ENCODE measurements at places on chromosomes 1 and 21.

- peak; percentile 49 for DNase-seq
Measured at GRCh38 chr1:50368179-50369007, 54.9 kb downstream of the DMRTA2 start.

- peak; percentile 49 for DNase-seq
Measured at GRCh38 chr1:177780096-177780700, 189.7 kb downstream of the SEC16B start.

DNA sequence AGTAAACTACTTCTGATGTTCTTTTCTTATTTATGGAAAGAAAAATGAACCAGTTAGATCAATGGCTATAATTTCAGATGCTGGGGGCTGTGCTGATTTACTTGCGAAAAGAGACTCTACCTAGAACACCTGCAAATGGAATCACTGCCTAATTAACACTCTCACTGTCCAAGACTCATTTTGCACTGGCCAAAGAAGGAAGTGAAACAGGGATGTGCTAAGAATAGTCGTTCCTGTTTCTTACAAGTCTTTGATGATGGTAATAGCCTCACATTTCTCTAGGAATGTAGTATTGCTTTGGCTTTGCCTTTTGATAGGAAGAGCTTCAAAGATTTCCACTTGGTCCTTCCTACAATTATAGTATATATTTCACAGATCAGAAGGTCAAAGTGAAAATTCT lies 12.7 kb upstream of the TSNAX start:
- no peak for DNase-seq

DNA sequence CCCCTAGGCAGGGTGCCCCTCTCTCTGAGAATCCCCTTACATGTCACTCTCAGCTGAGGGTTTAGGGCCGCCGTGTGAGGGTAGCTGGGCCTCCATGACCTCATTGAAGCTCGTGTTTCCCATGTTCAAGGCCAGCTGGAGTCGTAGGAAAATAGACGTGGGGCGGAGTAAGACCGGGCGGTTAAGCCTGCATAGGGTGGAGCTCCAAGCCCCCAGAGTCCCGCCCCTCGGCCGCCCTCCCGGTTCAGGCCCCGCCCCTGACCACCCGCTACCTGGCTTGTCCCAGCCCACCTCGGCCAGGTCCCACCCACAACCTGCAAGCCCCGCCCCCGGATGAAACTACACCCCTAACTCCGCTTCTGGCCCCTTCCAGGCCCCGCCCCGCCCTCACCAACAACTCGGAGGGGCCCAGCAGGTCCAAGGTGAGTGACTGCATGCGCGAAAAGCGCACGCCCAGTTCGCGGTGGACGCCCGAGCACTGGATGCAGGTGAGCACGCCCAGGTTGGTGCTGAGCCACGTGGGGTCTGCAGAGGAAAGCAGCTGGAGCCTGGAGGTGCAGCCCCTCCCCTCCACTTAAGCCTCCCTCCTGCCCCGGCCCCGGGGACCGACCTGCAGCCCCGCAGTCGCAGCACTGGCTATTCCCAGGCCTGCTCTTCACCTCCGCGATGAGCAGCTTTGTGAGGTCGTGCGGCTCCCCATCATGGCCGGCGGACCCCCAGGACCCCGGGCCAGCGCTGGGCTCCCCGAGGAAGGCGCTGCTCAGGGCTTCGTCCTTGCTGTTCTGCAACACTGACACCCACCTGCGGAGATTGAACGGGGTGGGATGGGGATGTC lies 12.2 kb upstream of the TCEA3 start:
- no peak for DNase-seq

- DNase-seq: no peak
Measured at GRCh38 chr1:56132520-56132919, 446.8 kb downstream of the PLPP3 start.

GRCh38 chr1:237042526-237042891 lies 525 bp downstream of the RYR2 start:
- DNase-seq: peak; percentile 26

- no peak for DNase-seq
Measured at GRCh38 chr21:34800797-34801518, 132.2 kb downstream of the CLIC6 start.

- DNase-seq: no peak
Measured at GRCh38 chr1:60051191-60051590, 22.4 kb downstream of the C1orf87 start.

DNA sequence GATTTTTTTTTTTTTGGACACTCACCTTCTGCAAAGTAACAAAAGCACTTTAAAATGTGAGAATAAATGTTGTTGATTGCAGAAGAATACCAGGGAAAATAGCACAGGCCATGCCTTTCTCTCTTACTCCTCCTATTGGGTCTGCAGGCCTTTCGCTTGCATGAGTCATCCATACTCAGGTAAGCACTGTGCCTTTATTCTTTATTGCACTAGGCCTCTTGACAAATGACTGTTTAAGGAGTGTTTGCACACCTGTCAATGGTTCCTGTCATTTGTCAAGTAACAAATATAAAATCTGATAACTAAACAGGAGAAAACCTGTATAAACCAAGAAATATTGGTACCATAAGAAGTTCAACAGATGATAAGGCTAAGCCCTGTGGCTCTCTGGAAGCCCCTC lies 106.5 kb downstream of the RGS7 start:
- peak; percentile 94 for DNase-seq

- no peak for DNase-seq
Measured at GRCh38 chr1:45568421-45568820, 15.4 kb upstream of the NASP start.

DNA sequence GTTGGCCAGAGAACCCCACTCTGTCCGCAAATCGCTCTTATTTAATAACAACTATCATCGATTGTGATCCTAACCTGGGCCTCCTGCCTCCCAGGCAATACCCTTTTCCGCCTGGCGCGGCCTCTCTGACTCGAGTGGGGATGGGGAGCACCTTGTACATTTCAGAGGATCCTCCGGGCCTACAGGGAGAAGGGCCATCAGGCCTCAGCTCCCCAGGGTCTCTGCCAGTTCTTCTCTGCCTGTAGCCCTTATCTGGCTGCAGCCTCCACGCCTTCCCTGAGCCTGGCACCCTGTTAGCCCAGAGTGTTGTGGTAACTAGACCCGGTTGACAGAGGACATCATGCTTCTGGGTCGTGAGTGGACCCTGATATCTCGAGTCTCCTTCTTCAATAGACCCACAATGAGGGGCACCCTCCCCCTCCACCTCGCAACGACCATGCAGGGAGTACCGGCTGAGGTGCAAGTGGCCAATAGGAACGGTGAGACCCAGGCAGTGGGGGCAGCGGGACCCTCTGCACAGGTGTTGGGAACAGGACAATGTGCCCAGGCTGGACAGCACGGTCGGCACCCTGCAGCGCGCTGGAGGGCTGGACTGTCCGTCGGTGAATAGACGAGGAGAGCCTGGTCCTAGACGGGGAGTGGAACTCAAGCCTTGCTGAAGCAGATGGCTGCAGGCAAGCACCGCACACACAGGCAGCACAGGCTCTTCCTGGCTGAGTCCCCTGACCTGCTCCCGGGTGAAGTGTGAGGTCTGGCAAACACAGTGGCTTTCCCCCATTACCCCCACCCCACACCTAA lies 7.1 kb upstream of the CRYBG2 start:
- DNase-seq: no peak

GRCh38 chr1:64917328-64917861 lies 49.0 kb downstream of the JAK1 start:
- DNase-seq: no peak

DNA sequence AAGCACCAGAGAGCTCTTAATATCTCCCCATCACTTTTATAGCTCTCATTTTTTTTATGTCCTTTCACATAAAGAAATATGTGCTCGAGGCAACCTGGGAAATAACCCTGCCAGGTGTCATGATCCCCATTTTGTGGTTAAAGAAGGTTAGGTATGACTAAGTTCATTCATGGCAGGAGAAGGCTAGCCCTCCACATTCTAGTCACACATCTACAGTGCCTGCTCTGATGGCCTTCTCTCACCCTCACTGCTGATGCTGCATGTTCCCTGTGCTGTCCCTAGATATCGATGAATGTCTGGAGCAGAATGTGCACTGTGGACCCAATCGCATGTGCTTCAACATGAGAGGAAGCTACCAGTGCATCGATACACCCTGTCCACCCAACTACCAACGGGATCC lies 187.5 kb downstream of the TPR start:
- no peak for DNase-seq

- no peak for DNase-seq
Measured at GRCh38 chr1:30805304-30806003, 47.9 kb upstream of the LAPTM5 start.

GRCh38 chr1:114178936-114179335 lies 25.3 kb upstream of the SYT6 start:
- DNase-seq: no peak

DNA sequence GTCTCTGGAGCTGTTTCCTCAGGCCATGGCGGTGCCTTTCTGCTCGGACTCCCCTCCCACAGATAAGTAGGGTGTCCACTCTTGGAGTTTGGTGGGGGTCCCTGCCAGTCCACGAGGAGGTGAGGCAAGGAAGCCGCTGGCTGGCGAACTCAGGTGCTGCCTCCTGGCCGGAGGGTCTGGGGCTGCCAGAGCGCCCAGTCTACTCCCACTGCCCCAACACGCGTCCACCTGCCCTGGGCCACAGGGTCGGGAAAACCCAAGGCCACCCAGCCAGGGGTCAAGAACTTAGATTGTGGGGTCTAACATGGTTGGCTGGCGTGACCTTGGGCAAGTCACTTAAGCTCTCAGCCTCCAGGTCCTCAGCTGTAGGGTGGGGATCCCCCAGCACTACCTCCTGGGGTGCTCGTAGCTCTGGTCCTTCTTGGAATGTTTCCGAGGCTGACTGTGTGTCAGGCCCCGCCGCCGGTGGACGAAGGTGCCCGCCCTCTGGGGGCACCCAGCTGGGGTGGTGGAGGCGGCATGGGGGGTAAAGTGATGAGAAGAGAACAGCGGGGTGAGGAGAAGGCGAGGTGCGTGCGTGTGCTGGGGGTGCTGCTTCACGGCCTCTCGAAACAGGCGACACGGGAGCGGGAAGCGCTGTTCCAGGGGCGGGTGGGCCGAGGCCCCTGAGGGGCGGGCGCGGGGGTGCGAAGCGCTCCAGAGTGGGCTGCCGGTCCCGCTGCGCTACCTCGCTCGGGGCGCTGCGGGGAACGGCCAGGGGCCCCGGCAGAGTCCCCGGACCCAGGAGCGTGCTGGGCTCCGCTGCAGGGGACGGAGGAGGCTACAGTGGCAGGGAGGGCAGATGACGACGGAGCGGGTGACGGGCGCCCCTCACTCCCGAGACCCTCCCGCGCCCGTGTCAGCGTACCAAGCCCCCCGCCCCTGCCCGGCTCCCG lies 1.2 kb downstream of the SH2D5 start:
- DNase-seq: no peak

DNA sequence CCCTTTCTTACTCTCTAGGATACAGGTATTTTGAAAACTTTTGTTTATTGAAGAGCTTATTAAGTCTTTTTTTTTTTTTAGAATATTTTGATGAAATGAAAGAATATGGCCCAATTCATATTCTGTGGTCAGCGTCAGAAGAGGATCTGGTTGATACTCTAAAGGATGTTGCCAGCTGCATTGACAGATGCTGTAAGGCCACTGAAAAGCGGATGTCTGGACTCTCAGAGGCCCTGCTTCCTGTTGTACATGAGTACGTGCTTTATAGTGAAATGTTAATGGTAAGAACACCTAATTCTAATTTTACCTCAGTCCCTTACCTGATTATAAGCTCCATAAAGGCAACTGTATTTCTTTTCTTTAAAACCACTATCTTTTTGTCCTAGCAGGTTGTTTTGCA lies 37.1 kb downstream of the SNX7 start:
- no peak for DNase-seq

GRCh38 chr1:227869851-227870305 lies 54.4 kb downstream of the PRSS38 start:
- no peak for DNase-seq

- DNase-seq: peak; percentile 35
Measured at GRCh38 chr1:110211496-110212168, 1.5 kb downstream of the KCNC4 start.

- no peak for DNase-seq
Measured at GRCh38 chr21:41615613-41616012, 107.7 kb upstream of the TMPRSS2 start.

- DNase-seq: no peak
Measured at GRCh38 chr1:210445485-210445884, 116.8 kb downstream of the HHAT start.

DNA sequence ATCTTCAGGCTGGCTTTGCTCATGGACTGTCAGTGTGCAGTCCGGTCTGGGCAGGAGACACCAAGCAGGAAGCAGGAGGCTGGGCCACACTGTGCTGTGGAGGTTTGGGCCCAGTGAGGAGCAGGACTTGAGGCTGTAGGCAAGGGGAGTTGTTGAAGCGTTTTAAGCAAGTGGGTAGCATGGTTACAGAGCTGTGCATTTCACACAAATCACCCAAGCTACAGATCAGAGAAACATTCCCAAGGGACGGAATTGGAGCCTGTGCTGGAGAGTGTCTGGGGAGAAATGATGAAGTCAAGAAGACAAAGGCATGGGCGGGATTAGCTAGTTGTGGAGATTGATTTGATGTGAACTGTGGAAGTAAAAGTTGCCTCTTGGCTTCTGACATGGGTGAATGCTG lies 60.9 kb downstream of the KIF21B start:
- DNase-seq: no peak

GRCh38 chr1:189616893-189617292 lies 860.8 kb downstream of the BRINP3 start:
- DNase-seq: no peak

GRCh38 chr1:103373991-103374390 lies 151.5 kb upstream of the RNPC3 start:
- DNase-seq: no peak

- no peak for DNase-seq
Measured at GRCh38 chr1:45647248-45648021, 23.6 kb upstream of the CCDC17 start.

- DNase-seq: no peak
Measured at GRCh38 chr1:210340311-210340710, 11.6 kb downstream of the HHAT start.

DNA sequence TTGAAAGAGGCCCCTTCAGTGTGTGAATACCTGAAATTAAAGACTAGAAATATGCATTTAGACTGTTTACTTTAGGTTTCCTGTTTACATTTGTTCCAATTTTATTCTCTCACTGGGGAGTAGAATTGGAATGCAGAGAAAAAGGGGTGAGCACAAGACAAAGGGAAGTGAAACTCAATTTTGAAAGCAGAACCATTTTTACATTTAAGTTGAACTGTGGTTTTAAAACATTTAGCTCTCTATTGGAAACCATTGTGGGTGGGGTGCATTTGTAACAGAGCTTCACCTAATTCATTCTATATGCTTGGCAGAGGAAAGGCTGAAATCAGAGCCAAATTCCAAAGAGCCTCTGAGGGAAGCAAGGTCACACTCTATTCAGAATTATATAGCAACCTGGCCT lies 235.3 kb upstream of the C1orf105 start:
- DNase-seq: no peak

DNA sequence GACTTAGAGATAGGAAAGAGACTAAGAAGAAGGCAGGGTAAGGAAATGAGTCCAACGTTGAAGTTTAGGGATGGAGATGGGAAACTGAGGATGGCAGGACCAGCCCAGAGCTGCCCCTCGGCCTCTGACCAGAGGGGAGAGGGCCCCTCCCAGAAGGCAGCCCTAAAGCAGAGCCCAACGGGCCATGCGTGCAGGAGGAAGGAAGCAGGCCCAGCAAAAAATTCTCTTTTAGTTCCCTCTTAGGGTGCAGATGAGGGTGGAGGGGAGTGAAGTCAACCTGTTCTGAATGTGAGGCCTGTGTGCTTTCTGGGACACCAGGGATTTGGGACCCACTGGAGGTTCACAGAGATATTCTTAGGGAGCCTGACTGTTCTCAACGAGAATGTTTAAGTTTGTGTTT lies 225.4 kb downstream of the RHOU start:
- no peak for DNase-seq

GRCh38 chr1:54944610-54945392 lies 35.6 kb upstream of the TMEM61 start:
- peak; percentile 67 for DNase-seq

GRCh38 chr21:41612674-41613532 lies 104.9 kb upstream of the TMPRSS2 start:
- DNase-seq: peak; percentile 57
